Stomach (tissue), 19 donors: ENCODE measurements at places on chromosomes 4 and X. TPM values are rescaled to one million over a fixed set of nuclear protein-coding genes. Genes with fewer than 3 reads are reported as not detected.

Gene NAA15
- 55.1 TPM for total RNA-seq

Gene CSTF2
- total RNA-seq, result 11.2 TPM

Gene SYN1
- total RNA-seq, result not detected

Gene AFM
- not detected for total RNA-seq

Gene UGT2A3
- total RNA-seq, result 37.9 TPM

Gene SEC31A
- total RNA-seq, result 99.1 TPM

Gene CENPVL1
- total RNA-seq, result not detected

Gene CLDN22
- not detected for total RNA-seq

Gene ARHGAP24
- 55.4 TPM for total RNA-seq

Gene FAM9C
- not detected for total RNA-seq

Gene RWDD4
- 11.7 TPM for total RNA-seq

Gene GPC4
- 28.0 TPM for total RNA-seq

Gene FMR1
- 24.0 TPM for total RNA-seq
